Stimulated activated CD8-positive, alpha-beta memory T cell treated with anti-CD3 and anti-CD28 coated beads, Interleukin-7, amount 100 ng/mL, for 1 hour (primary cell): ENCODE measurements at places on chromosomes 6 and 20.

GRCh38 chr6:118101220-118101619 lies 194.2 kb downstream of the SLC35F1 start:
- no peak for DNase-seq

DNA sequence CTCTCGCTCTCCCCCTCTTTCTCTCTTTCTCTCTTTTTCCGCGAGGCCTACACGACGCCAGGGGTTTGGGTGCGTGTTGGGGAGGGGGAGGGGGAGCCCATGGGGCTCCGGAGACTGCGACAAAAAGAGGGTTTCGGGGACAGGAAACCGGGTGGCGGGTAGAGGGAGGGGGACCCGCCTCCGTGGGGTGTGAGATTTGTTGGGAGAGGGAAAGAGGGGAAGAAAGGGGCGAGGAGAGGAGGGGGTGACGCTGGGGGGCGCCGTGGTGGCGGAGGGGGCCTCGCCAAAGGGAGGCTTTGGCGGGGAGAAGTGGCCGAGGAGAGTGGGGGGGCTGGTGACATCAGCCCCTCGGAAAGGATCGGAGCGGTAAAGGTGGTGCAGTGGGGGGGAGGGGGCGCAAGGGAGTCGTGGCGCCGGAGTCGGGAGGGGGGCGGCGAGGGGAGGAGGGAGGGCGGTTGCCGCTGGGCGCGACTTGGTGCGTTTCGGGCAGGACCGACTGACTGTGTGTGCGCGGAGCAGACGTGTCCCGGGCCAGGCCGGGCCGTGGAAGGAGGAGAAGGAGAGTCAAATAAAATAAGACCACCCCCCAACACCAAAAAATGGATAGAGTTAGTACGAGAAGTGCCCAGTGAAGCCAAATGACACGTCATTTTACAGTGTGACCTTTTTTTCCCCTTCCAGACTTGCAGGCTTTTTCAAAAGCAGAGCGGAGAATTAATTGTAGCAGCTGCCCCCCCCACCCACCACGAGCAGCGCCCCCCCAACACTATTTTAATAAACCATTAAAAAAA lies 39.8 kb downstream of the GNAS start:
- DNase-seq, result peak; percentile 48

DNA sequence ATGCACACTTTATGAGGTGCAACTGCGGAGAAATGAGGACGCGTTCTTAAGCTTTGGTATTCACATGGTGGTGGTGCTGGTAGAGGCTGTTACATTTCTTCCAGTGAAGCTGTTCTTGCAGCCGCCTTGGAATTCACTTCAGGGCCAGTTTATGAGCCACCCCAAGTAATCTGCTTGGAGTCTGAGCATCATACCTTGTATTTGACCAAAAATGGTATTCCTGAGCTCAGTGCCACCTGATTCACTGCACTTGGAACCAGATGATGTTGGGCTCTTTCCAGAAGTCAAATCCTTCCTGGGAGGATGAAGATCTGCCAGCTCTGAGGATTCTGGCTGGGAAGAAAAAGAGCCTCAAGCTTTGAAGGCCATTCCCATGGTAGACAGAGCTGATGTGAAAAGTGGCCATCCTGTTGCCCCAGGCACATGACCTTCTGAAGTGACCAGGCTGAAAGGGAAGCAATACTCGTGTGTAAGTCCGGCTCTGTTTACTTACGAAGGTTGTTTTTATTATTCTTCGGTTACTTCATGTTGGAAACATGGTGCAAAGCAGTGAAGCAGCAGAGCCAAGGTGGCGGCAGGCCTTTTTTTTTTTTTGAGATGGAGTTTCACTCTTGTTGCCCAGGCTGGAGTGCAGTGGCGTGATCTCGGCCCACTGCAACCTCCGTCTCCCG lies 7.7 kb downstream of the MANBAL start:
- no peak for DNase-seq

DNA sequence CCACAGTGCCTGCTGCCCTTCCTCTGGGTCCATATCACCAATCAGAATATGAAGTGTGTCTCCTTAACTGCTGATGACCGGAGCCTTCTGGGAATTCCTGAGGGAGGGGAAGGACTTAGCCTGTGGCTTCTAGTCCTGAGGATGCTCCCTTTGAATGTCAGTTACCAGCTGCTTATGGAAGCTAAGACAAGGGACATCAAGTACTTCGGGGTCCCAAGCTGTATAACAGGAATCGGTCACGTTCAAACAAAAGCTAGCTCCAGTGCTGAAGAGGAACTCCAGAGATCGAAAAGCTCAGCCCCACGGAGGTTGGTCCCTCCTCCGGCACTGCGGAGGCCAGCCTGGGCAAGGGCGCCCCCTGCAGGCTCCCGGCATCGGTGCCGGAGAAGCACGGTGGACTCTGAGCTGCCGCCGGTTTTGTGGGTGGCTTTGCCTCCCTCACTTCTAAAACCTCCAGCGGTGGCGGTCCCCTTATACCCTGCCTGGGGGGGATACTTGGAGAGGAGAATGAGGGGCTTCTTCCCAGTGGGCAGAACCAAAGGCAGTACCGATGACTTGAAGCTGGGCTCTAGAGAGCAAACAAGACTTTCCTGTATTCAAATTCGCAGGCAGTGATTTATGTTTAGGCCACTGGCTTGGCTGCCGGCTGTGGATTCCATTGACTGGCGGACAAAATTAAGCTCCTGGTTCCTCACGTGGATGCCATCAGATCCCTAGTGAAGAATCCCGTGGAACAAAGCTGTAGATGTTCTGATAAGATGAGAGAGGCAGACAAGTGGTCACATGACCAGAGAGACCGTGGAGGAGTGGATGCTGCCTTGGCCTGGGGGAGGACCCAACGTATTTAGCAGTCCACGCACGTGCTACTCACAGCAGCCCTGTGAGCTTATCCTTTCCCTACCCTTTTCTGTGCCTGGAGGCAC lies 16.2 kb upstream of the UBR2 start:
- DNase-seq, result peak; percentile 78
